Activated T-helper 2 cell treated with anti-CD3 and anti-CD28 coated beads, Interferon-gamma antibody, Interleukin-2, Interleukin-4, amounts not matched to agents 10 μg/mL and 5 μg/mL and 100 μg/mL, durations not matched to agents 14 hours and 24 hours and 36 hours (primary cell): ENCODE measurements at places on chromosomes 12 and 14.

- no peaks in the 10 kb centered on the region for H3K36me3 ChIP-seq
- no peak for DNase-seq
- H3K27me3 ChIP-seq = peaks cover 2% of the 10 kb centered on the region
- H3K4me1 ChIP-seq = no peaks in the 10 kb centered on the region
Observed at GRCh38 chr12:66497008-66497897, 181.6 kb downstream of the GRIP1 start.

GRCh38 chr12:75716291-75717025 is 205.0 kb upstream of the KRR1 start:
- no peak for DNase-seq
- no peaks in the 10 kb centered on the region for H3K36me3 ChIP-seq
- peaks cover 5% of the 10 kb centered on the region for H3K27me3 ChIP-seq
- H3K27ac ChIP-seq = no peak overlapping the region

DNA sequence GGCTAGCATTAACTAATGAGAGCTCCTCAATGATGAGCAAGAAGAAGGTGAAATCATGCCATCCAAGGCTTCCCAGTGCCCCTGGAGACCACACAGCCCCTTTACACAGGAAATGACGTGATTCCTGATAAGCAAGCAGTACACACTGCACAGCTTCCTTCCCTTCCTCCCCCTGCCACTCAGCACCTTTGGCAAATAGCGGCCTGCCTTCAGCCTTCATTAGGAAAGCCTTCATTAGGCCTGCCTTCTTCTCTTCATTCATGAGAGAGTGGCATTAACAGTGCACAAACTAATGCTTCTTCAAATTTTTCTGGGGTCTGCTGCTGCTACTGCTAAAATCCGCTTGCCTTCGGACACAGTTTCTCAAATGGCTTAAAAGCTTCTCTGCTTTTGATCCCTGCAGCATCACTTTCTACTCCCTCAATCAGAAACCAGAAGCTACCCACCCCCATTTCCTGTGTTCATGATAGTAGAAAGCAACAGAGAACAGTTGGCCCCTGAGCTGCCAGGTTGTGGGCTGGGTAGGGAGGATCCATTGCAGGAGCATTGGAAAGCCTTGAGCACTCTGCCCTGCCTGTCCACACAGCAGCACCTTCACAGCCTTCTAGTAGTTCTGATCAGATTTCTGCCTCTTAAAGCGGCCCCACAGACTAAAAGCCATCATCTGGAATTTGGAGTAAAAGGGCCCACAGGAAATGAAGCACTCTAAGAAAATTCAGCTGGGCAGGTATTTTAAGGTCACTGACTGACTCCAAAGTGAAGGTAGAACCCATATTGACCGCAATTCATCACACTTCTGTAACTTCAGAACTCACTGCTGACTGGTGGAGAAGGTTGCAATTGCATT is 103.8 kb upstream of the ETV6 start:
- peaks cover 7% of the 10 kb centered on the region for H3K27me3 ChIP-seq
- peak overlapping the region; percentile 82 for H3K27ac ChIP-seq
- H3K4me3 ChIP-seq = peak overlapping the region; percentile 41
- no peaks in the 10 kb centered on the region for H3K36me3 ChIP-seq
- peak; percentile 50 for DNase-seq

DNA sequence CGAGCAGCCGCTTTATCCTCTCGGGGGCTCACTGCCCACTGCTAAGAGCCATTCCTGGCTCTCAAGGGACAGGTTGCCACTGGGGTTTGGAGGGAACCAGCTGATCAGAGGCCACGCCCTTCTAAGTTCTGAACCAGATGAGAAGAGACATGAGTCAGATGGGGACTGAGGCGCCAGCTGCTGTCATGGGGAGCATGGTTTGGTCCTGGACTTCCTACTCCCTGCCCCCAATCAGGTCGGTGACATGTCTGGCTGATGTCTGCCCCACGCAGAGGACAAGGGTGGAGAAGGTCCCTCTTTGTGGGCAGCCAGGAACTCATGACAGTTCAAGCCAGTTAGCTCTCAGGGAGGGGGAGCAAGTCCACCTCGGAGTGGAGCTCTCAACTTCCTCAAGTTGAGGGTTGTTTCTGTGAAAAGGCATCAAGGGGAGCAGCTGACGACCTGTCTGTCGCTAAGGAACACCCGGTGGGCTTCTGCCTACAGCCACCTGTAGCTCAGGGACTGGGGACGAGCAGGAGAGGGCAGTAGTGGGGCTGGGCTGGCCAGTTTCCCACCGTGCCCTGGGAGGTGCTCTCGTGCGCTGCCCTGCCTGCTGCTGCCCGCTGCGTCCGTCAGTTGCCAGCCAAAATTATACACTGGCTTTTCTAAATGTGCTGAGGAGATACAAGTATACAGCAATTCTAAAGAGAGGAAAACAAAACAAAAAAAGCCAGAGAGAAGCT is 20.5 kb downstream of the PSMC1 start:
- no peak overlapping the region for H3K4me3 ChIP-seq
- no peaks in the 10 kb centered on the region for H3K27me3 ChIP-seq
- H3K27ac ChIP-seq = peak overlapping the region; percentile 71

DNA sequence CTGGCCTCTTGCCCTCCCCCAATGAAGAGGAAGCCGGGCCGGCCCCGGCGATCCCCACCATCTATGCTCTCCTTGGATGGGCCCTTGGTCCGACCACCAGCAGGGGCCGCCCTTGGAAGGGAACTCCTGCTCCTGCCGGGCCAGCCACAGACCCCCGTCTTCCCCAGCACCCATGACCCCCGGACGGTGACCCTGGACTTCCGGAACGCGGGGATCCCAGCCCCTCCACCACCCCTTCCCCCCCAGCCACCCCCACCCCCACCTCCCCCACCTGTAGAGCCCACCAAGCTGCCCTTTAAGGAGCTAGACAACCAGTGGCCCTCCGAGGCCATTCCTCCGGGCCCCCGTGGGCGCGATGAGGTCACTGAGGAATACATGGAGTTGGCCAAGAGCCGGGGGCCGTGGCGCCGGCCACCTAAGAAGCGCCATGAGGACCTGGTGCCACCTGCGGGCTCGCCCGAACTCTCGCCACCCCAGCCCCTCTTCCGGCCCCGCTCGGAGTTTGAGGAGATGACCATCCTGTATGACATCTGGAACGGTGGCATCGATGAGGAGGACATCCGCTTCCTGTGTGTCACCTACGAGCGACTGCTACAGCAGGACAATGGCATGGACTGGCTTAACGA is 19.4 kb downstream of the SETD1B start:
- no peak overlapping the region for H3K27ac ChIP-seq
- no peak for DNase-seq
- H3K27me3 ChIP-seq = no peaks in the 10 kb centered on the region
- H3K4me3 ChIP-seq = no peak overlapping the region
- no peaks in the 10 kb centered on the region for H3K4me1 ChIP-seq

DNA sequence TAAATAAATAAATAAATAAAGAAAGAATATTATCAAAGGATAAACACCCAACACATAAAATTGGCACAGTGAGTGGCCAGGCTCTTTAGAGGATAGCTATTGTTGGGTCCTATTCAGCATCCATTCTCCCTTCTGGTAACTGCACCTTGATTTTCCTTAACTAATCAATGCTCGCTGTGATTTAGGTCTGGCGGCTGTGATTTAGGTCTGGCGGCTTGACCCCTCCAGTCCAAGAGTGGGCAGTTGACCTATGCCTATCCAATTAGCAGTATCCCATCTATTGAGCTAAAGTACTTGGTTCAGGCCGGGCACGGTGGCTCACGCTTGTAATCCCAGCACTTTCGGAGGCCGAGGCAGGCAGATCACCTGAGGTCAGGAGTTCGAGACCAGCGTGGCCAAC is 9.7 kb upstream of the SLC15A4 start:
- H3K27me3 ChIP-seq = no peaks in the 10 kb centered on the region
- no peak overlapping the region for H3K4me3 ChIP-seq
- DNase-seq = no peak
- H3K36me3 ChIP-seq = peaks cover 4% of the 10 kb centered on the region
- H3K27ac ChIP-seq = no peak overlapping the region

- H3K27ac ChIP-seq = peak overlapping the region; percentile 25
- H3K27me3 ChIP-seq = no peaks in the 10 kb centered on the region
- no peak for DNase-seq
Observed at GRCh38 chr14:61552241-61552640, 143.1 kb upstream of the HIF1A start.

- DNase-seq = no peak
- peaks cover 41% of the 10 kb centered on the region for H3K36me3 ChIP-seq
- no peaks in the 10 kb centered on the region for H3K27me3 ChIP-seq
- H3K4me3 ChIP-seq = no peak overlapping the region
Observed at GRCh38 chr14:91968280-91968679, 20.8 kb upstream of the FBLN5 start.
